ENCODE measurements at places on chromosomes 12 and 14.

- DNase-seq, result no peak
These were observed 207.9 kb downstream of the SLC16A7 start for GRCh38 chr12:59803735-59804134.

DNA sequence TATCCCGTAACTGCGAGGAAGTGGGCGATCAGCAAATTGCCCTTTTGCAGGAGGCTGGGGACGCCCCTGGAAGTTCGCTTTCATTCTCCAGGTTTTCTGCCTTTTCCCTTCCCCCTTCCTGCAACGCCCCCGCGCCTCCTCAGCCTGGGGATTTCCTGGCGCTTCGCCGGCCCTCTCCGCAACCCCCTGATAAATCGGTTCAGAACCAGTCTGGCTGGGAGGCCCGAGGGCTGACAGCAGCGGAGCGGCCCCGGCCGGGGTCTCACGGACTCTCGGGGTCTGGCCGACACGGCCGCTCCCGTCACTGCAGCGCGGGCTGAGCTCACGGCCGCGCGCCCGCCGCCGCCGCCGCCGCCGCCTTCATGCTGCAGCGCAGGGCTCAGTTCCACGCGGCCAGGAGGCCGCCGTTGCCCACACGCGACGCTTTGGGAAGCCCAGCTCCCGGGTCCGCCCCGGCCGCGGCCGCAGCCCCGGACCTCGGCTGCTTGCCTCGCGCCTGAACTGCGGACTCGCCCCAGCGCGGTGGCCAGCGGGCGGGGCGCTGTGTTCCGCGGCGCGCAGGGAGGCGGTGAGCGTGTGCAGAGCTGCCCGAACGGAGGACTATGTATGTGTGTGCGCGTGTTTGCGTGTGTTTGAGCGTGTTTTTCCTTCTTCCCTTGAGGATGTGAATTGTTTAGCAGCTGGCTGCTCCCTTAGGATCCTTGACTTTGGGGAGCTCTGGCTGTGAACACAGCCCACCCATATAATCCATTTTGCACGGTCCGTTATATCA is at the start of gene LRFN5:
TSS of gene LRFN5 (plus strand) at position 345 of the 772 bp plus-strand sequence.
- DNase-seq, result peak; percentile 10

DNA sequence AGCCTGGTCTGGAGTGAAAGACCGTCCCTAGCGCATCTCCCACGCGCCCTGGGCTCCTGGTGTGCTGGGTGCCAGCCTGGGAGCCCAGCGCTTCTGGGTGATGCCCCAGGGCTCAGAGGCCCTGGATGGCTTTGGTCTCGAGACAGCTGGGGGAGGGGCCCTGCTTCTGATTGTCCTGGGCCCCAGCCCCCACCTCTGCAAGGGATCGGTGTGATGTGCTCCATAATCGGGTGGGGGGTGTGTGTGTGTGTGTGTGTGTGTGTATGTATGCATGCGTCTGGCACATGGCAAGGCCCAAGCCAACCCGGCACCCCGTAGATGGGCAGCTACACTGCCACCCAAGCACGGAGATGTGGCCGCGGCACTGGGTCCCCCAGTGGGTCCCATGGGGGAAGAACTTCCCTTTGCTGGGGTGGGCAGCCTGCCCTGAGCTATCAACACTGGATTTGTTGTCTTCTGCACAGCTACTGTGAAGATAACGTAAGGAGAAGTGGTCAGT is 3.1 kb downstream of the ZBTB42 start:
- peak; percentile 55 for DNase-seq

- peak; percentile 72 for DNase-seq
These were observed 127.9 kb upstream of the TMEM132D start for GRCh38 chr12:130031571-130032189.

DNA sequence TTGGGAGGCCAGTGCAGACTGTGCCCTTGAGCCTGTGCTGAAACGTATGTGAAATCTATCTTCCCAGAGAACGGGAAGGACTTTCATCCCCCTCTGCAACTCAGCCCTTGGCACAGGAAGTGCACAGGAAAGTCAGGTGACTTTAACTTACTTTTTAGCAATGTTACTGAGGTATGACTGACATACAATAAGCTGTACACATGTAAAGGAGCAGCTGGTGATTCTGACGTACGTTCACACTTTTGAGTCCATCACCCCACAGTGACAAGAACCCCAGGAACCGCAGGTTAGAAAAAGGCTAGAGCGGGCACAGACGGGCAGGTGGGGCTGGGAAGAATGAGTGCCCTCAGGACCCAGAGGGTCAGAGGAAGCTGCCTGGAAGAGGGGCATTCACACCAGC is 48.0 kb downstream of the ARL6IP4 start:
- DNase-seq, result no peak

DNA sequence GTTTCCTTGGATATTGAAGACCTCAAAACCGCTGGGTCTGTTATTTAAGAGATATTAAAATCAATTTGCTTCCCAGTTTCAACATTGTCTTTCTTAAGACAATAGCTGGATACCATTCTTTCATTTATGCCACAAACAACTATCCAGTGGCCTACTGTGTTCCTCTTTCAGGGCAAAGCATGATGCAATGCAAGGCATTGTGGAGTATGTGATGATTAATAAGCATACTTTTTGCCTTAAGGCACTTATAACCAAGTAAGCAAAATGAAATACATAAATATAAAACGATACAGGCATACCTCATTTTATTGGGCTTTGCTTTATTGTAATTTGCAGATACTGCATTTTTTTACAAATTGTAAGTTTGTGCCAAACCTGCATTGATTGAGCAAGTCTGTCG is 45.5 kb downstream of the SCN8A start:
- no peak for DNase-seq

DNA sequence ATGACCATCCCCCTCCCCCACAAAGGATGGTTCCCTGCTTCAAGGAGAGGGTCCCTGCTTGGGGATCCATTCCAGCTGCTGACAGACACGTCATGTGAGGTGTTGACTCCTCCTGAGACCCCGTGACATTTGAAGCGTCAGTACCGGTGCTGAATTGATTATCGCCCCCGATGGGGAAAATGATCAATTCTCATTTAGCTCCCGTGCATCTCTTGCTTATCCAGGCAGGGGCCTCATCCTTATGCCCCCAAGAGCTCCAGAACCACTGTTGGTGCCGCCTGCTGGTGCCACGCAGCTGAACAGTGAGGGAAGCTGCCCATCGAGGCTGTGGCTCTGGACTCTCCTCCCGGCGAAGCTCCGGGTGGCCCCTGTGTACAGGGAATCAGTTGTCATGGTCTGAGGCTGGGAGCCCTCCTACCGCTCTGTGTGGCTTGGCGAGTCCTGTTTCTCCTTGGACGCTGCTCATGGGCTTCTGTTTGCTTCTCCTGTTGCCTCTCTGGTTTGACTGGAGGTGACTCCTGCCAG is 4.6 kb downstream of the KIF26A start:
- no peak for DNase-seq

- peak; percentile 53 for DNase-seq
These were observed 63.7 kb downstream of the TRAF3 start for GRCh38 chr14:102840771-102841528.

GRCh38 chr14:105151838-105152793 is 16.5 kb downstream of the JAG2 start:
- DNase-seq, result no peak

DNA sequence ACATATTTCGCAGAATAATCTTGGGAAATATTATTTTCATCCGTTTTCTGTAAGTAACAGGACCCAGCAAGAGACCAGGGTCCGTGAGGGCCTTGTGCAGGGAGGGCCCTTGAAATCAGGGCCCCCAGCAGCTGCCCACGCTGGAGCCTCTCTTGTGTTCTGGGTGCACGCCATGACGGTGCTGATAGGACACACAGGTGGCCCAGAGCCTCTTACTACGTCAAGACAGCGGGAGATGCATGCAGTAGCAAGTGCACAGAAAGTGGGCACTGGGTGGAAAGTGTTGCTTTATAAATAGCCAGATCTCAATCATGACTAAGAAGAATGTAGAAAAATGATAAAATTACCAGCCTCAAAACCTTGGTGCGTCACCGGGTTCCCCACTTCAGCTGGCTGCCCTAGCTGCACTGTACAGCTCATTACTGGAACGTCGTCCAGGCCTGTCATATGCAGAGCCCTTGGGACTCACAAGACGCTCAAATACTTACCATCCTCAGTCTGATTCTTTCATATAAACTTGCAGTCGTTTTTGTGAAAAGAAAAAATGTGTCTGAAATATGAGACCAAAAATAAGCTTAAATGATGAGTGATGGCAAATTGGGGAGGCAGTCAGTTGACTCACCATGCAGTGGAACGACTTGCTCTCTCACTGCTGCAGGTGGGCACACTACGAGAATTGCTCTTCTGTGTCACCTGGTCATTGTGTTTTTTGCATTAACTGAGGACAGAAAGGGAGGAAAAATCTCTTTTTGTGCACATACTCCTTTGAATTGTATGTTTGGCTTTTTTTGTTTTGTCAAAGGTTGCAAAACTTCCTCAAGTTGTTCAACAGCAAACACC is 68.2 kb downstream of the DDX51 start:
- DNase-seq, result no peak

DNA sequence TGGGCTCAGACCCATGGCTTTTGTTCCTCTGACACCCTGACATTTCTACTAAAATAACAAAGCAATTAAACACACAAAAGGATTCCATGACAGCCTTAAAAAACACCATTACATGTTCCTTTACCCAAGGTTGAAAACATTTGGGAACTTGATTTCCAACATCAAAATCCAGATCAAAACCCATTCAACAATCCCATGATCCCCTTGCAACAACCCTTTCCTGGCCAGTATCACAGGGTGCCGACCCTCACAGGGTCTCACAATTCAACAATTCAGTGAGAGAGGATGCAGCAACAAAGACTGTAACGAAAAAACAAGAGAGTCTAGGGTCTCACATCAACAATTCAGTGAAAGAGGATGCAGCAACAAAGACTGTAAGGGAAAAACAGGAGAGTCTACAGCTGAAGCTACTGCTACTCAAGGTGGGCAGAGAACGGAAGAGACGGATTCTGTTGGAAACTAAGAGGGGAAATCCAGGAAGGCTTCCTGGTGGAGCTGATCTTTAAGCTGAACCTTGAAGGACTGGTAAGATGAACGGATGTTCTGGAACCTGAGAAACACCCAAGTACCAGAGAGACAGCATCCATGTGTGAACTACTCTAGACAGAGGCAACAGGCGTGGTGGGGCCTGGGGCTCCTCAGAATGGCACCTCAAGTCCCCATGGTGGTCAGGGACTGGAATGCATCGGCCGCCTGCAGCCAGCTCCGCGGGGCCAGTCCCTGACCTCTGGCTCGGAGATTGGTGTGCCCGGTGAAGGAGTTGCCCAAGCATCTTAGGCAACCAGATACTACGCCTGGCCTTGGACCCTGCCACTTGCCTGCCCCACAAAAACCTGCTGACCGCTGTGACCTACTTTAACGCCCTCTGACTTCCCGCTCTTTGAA is 22.7 kb upstream of the ZFP36L1 start:
- no peak for DNase-seq

GRCh38 chr12:69085852-69086251 is 152.9 kb upstream of the CPM start:
- DNase-seq, result no peak

- DNase-seq, result no peak
These were observed 4.0 kb downstream of the FBXL14 start for GRCh38 chr12:1590221-1590979.

DNA sequence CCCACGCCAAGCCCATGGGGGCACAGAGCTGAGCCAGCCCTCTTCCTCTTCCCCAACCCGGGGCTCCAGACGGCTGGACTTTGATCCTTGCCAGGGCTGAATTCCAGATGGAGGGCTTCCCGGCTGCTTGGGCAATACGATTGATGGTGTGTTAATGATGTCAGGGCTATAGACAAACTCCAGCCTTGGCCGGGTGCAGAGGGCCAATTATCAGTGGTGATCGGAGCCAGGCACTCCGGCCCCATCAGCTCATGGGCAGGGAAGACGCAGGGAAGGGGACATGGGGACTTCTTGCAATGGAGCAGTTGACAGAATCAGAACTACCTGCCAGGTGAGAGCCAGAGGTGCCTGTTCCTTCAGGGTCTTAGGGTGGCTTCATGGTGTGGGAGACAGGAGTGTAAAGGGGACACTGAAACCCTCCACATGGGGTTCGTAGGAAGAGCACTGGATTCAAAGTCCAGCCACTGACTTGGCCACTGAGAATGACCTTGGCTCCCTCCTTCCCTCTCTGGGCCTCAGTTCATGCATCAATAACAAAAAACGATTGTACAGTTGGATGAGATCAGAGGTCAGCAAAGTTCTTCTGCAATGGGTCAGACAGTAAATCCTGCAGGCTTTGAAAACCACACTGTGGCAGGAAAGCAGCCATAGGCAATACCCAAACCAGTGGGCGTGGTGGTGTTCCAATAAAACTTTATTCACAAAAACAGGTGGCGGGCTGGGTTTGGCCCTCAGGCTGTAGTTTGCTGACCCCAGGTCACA is 333.7 kb downstream of the MED13L start:
- no peak for DNase-seq

- no peak for DNase-seq
These were observed 80.1 kb downstream of the CEP83 start for GRCh38 chr12:94379479-94380113.

DNA sequence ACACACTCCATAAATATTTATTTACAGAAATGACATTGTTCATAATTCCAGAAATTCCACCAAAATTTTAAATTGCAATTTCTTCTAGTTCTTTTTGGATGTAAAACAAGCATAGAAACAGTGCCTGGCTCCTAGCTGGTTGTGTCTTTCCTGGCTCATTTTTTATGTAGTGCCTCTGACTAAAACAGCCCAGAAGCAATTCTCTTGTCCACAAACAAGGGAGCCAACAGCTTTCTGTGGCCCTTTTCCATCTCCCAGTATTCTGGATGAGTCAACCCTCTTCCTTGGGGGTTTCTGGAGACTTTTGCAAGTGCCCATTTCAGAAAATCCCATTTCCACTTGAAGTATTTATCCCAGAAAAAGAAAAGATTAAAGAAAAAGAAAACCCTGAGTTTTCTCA is 141.4 kb downstream of the PHLDA1 start:
- DNase-seq, result no peak

DNA sequence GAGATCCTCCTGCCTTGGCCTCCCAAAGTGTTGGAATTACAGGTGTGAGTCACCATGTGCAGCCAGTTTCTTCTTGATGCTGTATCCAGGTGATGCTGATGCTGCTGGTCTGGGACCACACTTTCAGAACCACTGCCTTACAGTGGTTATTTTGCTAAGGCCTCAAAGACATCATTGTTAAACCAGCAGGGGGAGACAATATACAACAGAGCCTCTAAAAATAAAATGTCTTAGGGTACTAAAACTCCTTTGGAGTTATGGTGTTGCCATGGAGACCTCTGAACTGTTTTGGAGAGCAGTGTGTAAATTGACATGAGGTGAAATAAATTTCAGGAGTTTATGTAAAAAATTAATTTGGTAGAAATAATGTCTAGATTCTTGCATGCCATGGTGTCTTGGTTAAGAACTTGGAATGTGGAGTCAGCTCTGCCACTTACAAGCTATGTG is 1.1 kb upstream of the ARG2 start:
- DNase-seq, result peak; percentile 94

Data from hematopoietic multipotent progenitor cell treated with erythropoietin and hydrocortisone succinate and interleukin-3 and kit ligand, for 4 days (in vitro differentiated cells).